ENCODE measurements at places on chromosomes 12 and 14.

GRCh38 chr12:45509187-45509586 is 220.3 kb upstream of the ARID2 start:
- DNase-seq, result no peak

GRCh38 chr14:70640938-70641547 is 673 bp upstream of the TTC9 start:
- DNase-seq, result no peak

DNA sequence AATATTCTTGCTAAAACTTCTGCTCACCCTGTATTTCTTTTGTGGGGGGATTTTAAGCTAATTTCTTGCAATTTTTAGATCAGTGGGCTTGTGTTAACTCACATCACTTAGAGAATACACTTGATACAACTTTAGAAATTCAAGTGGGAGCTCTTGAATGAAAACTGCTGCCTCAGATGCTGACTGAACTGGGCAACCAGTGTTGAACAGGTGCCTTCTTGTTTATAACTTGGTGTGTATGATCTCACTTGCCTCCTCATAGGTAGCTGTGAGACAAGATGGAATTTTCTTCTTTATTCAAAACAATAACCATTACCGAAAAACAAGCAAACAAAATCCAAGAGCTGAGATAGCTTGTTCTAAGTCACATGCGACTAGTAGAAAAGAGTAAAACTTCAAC is 63.5 kb downstream of the FGD4 start:
- no peak for DNase-seq

- DNase-seq, result no peak
These were observed 11.9 kb upstream of the UBE2N start for GRCh38 chr12:93453633-93454032.

- DNase-seq, result no peak
These were observed 429.4 kb upstream of the LMO3 start for GRCh38 chr12:17035372-17035771.

DNA sequence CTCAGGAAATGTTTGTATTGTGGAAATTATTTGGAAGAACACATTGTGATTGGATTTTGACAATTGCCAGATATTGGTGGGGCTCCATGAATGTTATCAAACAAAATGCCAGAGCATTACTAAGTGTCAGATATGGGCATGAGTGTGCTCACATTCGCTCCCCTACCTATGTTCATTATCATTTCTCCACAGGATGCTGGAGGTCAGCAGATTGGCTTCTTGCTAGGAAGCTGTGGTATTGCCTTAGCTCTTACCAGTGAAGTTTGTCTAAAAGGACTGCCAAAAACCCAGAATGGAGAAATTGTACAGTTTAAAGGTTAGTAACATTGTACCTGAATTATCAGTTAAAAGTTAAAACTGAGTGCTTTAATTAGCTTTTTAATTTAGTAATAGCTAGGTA is 78.3 kb upstream of the ATF1 start:
- DNase-seq, result no peak

GRCh38 chr12:68335462-68335861 is 3.3 kb upstream of the MDM1 start:
- no peak for DNase-seq

- no peak for DNase-seq
These were observed 8.2 kb downstream of the ZFHX2 start for GRCh38 chr14:23543403-23543802.

DNA sequence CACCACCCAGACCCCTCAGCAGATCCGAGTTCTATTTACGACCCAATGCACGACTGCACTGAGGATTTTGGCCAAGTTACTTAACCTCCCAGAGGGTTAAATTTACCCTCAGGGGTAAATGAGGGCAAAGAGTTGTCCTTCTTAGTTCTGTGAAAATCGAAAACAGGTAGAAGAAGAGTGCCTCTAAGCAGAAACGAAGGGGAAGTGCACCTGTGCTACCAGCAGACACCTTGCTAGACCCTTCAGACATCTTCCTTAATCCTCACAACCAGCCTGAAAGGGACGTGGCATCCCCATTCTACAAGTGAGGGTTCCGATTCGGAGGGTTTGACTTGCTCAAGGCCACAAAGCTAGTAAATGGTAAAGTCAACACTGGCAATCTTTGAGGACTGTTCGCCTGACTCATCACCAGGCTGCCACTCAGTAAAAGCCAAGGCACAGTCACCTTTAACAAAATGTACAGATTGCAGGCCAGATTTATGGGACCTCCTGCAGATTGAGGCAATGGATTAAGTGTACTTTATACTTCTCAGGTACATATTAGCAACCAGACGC is 1.6 kb downstream of the GSG1 start:
- peak; percentile 48 for DNase-seq

DNA sequence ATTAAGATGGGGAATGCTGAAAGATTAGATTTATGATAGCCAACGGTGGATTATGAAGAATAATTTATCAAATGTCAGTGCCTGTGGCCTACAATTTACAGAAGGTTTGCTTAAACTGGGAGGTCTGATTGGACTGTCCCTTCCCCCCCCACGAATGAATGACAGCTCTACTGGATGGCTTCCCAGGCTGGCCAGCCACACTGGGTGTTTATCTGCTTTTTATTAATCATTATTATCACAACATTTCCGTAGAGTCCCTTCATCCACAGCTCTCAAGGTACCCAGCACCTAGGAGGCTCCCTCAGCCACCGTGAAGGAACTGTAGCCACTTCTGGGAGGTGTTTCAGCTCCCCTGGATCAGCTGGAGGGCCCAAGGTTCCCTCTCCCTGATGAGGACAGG is 78.9 kb downstream of the ADCK1 start:
- DNase-seq, result no peak

- no peak for DNase-seq
These were observed 39.8 kb downstream of the CPM start for GRCh38 chr12:68893201-68893600.

DNA sequence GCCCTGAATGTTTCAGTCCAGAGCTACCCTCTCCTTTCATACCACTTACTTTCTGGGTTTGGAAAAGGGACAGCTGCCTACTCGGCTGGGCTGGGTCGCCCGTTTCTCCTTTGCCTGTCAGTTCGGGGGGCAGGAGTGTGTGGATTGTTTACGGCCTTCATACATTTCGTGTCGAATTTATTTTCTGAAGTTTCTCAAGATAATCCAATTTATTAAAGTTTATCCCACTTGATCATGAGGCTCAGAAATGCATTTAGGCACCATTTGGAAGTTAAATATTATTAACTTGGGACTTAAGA is 608 bp downstream of the ZNF410 start:
- peak; percentile 12 for DNase-seq

DNA sequence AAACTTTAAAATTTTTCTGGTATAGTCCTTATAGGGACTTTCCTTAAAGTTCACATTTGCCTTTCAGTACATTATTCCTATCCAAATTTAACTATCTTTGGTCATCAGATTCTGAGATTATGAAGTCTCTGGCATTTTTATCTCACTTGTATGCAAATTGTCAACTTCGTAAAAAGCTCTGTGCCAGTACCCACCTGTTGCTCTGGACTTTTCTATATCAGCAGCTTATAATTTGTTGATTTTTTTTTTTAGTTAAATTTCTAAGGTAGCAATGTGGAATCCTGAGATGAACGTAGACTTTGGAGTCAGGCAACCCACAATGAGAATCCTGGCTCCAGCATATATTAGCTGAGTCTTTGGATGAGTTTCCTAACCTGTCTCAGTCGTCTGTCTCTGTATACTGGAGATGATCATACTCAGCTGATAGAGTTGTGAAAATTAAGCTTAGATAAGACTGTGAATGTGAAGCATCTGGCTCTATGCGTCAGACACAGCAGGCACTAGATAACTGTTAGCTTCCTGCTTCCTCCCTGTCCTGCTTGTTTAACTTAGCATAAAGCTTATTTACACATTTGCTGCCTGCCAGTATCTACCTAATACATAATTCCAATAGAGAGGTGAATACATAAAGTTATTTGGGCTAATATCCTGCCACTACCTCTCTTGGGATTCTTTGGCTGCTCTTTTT is 59.8 kb downstream of the MARK3 start:
- peak; percentile 53 for DNase-seq

DNA sequence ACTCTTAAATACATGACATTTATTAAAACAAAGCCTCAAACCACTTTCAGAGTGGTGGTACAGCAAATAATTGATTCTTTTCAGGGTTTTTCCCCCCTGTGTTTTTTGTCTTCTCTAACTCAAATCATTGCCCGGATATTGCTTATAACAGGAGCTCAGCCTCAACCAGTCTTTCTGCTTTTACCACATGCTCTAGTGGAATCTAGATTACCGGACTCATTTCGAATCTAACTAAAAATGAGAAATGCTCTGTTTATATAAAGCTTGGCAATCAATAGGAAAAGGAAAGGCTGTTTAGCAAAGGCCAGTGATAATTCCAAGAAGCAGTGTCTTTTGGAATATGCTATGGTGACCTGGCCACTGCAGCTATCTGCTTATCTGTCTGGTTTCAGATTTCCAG is 161.5 kb downstream of the ETV6 start:
- DNase-seq, result no peak

DNA sequence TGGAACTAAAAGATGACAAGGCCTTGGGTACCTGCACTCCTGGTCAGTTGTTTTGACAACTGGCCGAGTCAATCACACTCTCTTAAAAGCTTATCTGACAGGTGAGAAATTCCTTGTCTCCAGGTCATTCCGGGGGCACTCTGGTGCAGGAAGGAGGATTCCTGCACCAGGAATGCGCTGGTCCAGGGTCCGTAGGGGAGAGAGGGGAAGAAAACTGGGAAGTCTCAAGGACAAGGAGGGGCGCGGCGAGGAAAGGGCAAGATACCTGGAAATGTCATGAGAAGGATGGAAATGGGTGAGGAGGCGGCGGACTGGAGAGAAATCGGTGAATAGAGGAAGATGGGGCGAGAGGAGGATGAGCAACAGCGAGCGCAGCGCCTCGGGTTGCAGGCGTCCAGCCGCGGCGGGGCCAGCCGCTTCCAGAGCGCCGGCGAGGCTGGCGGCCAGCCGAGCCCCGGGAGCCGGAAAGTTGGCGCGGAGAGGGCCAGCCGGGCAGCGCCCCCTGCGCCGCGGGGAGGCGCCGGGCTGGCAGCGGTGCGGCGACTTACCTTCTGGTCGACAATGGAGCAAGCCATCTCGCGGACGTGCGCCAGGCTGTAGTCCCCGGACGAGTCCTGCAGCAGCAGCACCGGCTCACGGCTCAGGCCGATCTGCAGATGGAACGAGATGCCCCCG is 809 bp downstream of the PRKD1 start:
- peak; percentile 28 for DNase-seq

DNA sequence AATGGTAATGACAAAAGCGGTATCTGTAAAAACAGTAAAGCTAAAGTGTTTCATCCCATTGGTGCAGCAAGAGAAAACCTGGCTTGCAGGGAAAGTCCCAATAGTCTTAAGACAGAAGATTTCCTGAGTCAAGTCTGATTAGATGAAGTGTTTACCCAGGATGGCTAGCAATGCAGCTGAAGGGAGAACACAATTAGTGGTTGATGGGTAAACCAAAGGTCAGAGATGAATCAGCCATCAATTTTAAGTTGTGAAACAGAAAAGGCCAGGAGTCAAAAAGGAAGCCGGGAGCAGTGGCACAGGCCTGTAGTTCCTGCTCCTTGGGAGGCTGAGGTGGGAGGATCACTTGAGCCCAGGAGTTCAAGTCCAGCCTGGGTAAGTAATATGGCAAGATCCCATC is 52.6 kb downstream of the SEC23A start:
- DNase-seq, result peak; percentile 56

DNA sequence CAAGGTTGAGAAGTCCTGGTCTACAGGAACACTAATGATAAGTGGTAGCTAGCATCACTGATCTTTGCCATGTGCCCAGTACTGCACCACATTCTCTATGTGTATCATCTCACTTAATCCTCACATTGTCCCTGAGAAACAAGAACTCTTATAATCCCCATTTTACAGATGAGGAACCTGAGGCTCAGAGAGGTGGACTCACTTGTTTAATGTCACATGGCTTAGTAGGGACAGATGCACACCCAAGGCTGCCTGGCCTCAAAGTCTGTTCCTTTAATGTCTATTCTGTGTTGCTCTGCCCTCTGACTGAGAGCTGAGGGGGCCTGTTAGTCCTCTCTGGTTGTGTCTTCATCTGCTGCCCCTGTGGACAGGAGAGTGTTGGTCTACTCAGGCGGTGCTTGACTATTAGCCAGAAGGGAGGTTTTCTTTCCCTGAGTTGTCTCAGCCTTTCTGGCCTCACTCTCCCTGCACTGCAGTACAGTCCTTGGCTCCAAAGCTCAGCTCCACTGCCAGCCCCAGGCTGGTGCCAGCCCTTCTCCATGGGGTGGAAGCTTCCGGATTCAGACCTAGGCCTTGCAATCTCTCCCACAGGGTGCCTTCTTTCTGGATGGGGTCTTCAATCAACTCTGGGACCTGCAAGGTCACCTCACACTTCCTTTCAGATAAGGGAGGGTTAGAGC is 4.9 kb upstream of the DYNLL1 start:
- DNase-seq, result no peak

DNA sequence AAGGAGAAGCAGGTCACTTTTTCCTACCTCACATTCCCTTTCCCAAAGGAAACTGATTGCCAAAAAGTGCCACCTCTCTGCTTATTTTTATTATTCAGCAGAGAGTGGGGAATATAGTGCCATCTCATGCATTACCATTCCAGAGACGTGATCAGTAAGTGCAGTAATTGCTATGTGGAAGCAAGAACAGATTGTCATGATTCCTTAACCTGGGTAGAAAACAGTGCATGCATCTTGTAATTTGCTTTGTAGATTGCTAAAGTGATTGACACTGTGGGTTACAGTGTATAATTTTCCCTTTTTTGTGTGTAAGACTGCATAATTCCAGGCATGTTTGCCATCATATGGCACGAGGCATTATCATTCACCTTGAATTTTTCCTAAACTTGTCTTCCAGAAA is 332.5 kb downstream of the DIO2 start:
- no peak for DNase-seq

GRCh38 chr12:24853588-24853987 is 95.3 kb downstream of the BCAT1 start:
- peak; percentile 59 for DNase-seq

GRCh38 chr14:71244341-71244740 is 337.1 kb downstream of the PCNX1 start:
- no peak for DNase-seq

DNA sequence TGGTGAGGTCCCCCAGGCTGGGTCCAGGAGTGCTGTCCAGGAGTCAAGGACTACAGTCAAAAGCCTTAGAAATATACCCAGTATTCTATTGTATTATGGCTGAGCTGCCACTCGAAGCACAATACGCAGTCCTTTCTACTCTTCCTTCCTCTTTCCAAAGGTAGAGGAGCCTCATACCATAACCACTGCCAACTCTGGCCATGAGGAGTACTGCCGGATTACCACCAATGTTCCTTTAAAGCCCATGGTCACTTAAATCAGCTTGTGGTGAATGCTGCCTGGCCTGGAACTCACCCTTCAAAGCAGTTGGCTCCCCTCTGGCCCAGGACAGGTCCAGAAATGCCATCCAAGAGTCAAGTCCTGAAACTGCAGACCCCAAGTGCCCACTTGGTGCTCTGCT is 425.4 kb downstream of the SLC16A7 start:
- no peak for DNase-seq

GRCh38 chr12:171743-172676 is 41.9 kb downstream of the SLC6A12 start:
- no peak for DNase-seq
